Calu3 (cell line): ENCODE measurements at places on chromosomes 2 and 18. TPM values are rescaled to one million over a fixed set of nuclear protein-coding genes. Genes with fewer than 3 reads are reported as not detected.

- no peak for DNase-seq
Measured at GRCh38 chr2:135607561-135607960, 76.3 kb downstream of the R3HDM1 start.

The CNGA3 gene
- total RNA-seq, result not detected in 2 replicates

DNA sequence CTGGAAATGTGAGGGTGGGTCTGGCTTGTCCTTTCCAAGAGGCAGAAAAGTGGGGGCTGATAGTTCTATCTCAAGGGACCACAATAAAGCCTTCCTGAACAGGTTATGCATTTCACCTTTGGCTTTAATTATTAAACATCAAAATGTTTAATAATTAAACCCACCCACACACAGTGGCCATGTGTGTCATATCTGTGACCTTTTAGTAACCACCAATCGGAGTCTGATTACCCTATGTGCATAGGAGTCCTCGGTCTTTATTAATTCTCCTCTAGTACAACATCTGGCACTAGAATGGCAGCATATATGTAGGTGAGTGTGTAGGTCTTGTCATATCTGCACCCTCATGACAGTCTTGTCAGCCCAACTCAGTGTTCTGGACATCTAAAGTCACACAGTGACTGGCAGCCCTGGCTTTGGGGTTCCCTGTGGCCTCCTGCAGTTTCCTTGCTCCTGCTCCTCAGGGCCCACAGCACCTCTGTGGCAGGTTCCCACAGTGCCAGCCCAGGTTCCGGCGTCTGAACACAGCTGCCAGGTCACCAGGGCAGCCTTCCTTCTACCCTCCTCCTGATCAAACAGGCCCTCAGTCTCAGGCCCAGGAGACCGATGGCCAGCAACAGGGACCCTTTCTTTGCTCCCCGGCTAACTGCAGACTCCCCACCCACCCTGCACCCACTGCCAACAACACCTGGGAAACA lies 100.9 kb downstream of the MTCL1 start:
- DNase-seq, result no peak

The MDH1B gene
- 0.94 and 1.9 TPM in 2 replicates for total RNA-seq

GRCh38 chr18:8341481-8342230 lies 267.6 kb upstream of the RAB12 start:
- DNase-seq, result peak; percentile 63

GRCh38 chr2:168210216-168210894 lies 37.0 kb downstream of the STK39 start:
- DNase-seq, result no peak

DNA sequence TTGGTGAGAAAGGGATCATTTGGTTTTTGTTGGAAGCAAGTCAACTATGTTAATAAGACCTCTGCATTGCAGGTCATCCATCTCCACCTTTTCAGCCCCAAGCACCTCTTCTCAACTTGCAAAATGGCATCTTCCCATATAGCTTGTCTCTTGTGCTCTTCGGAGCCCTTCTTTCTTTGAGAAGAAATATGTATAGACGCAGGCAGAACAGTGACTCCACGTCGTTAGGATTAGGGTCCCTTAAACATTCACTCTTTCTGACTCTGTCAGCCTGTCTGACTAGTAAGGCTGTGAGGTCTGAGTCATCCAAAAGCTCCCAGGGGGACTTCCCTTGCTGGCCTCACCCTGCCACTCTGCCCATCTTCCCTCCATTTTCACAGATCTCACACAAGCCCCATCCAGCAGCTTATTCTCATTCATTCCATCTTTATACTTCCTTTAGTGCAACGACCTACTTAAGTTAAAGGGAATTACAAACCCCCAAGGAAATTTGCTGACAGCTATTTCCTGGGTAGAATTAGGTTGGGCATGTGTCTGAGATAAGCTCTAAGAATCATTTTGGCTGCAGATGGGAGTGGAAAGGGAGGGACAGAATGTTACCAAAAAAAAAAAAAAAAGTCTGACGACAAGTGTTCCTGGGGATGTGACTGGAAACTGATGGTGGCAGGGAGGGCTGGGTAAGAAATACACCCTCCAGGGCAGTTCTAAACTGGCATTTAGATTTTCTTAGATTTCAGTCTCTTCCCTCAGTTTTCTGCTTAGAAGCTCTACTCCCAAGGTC lies 37.7 kb upstream of the MEX3C start:
- peak; percentile 63 for DNase-seq

DNA sequence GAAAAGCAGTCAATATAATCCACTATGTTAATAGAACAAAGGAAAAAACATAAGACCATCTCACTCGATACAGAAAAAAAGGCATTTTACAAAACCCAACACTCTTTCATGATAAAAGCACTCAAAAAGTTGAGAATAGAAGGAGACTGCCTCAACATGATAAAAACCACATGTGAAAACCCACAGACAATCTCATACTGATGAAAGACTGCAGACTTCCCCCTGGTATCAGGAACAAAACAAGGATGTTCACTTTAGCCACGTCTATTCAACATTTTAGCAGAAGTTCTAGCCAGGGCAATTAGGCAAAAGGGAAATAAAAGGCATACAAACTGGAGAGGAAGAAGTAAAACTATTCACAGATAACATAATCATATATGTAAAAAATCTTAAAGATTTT lies 285.9 kb downstream of the EIPR1 start:
- no peak for DNase-seq
